ENCODE measurements at places on chromosomes 5 and 9.

GRCh38 chr5:159972538-159973362, 36.2 kb upstream of the TTC1 start:
- DNase-seq = no peak

- DNase-seq = no peak
Measured at GRCh38 chr9:79028101-79028500, 543.7 kb upstream of the TLE4 start.

DNA sequence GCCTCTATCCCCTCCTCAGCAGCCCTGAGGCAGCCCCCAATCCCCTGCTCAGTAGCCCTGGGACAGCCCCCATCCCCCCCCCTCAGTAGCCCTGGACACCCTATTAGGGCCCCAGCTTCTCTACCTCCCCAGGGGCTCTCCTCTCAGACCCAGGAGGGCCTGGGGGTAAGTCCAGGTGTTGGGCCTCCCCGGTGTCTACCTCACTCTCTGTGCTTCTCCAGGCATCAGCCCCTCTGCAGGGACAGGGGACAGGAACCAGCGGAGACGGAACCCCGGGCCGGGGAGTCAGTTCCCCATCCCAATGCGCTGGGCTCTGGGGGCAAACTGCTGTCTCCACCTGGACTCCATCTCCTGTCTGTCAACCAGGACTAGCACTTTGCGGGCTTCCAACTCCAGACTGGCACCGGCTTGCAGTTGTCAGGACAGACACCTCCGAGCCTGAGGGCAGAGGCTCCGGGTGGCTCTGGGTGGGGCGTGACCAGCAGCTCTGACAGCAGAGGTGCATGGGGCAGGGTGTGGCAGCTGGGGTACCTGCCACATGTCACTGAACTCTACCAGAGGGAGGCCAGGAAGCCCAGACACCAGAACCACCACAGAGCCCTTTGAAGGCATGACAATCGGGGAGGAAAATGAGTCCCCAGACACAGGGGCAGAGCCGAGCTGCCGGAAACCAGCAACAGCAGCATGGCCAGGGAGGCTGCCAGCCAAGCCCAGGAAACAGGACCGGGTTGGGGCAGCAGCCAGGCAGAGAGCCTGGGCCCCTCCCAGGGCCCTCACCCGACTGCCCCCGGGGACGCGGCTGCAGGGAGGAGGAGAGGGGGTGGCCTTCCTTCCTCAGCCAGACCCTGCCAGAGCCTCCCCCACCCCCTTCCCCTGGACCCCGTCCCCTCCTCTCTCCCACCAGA, 17.7 kb upstream of the UBAC1 start:
- peak; percentile 44 for DNase-seq

GRCh38 chr9:134379831-134380365, 53.6 kb downstream of the RXRA start:
- DNase-seq = no peak

DNA sequence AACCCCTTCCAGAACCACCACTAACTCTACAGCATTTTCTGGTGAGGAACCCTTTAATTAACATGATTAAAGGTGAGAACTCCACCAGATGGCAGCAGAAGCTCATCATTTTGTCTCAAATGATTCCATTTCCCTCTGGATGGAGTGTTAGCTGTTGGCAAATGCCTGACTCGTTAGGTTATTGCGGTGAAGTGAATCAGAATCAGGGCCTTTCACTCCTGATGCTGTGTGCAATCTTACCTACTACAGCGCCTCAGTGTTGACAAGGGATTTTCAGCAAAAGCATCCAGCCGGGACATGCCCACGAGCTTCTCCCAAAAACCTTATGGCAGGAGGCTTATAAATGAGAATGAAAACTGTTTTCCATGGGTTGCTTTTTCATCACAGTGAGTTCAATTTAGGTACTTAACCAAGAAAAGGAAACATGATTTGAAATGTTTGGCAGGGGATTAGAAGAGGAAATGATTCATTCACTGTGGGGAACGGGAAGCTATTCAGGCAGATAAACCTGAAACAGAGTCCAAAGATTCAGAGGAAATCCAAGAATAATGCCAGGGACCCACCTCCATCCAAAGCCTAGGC, 48.0 kb upstream of the CAST start:
- DNase-seq = peak; percentile 81

- no peak for DNase-seq
Measured at GRCh38 chr5:143564417-143564816, 160.9 kb upstream of the NR3C1 start.

DNA sequence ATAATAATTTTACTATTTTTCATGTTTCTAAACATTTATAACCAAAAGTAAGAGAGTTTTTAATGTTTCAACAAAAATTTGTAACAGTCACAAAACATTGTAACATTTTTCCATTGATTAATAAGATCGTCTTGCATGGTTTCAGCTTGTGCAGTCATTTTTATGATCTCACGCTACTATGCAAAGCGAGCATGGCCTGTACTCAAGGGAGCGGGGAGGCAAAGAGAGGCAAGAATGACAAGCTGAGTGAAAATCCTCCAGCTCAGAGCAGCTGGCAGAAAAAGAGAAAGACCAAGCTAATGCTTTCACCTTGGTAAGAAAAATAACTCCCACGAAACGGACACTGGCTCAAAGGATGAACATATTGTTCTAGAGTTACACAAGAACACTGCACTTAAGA, 90.0 kb upstream of the SV2C start:
- no peak for DNase-seq

DNA sequence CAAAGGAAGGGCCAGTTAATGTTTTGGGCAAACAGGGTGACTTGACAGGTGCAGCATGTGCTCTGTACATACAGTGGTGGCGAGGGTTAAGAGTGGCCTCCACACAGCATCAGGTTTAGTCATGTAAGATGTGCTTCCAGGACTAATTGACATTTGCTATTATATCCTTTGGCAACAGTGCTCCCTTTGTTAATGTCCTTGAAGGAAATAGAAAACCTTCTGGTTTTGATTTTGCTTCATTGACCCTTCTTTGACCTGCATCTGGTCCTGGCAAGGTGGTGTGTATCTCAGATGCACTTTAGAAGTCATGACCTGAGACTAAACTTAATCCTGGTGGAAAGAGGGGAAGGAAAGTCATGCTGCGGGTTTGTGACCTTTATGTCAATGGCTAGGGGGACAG, 440.0 kb downstream of the ENC1 start:
- DNase-seq = no peak

DNA sequence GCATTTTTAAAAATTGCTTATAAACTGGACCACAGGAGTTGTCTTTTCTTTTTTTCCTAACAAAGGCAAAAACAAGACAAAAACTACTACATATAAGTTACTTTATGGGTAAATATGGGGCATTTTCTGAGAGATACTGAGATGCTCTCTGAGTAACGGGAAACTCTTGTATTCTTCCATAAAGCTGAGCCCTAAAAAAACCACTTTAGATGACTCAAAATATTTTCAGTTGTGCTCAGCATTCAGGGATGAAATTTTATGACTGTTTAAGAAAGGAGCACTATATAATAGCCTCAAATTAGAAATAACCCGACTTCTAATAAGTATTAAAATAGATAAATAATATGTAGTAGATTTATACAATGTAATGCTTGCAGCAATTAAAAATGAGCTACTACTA, 644.5 kb downstream of the KCTD16 start:
- no peak for DNase-seq

GRCh38 chr9:102841376-102841775, 153.8 kb upstream of the CYLC2 start:
- no peak for DNase-seq

GRCh38 chr5:69485471-69485870, 7.1 kb upstream of the OCLN start:
- DNase-seq = no peak

GRCh38 chr9:129934041-129934591, 98.9 kb downstream of the USP20 start:
- no peak for DNase-seq

GRCh38 chr5:129245489-129245888, 150.9 kb downstream of the ISOC1 start:
- DNase-seq = no peak

DNA sequence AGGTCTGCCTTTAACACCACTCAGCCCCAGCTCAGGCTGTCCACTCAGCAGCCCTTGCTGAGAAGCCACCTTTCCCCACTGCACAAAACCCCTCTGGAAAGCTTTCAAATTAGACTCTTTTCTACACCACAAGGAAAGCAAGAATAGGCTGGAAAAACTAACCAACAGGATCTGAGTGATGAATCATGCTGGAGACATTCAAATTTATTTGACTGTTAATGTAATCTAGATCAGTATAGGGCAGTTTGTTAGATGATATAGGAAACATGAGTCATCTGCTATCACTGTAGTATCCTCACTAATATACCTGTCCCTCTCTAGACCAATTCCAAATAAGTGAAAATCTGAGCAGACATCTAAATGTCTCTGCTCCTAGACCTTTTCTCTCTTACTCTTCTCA, 127.8 kb upstream of the PAM start:
- no peak for DNase-seq

- no peak for DNase-seq
Measured at GRCh38 chr9:38298503-38298902, 94.0 kb upstream of the ALDH1B1 start.

GRCh38 chr5:40717281-40717680, 37.6 kb downstream of the PTGER4 start:
- DNase-seq = no peak

DNA sequence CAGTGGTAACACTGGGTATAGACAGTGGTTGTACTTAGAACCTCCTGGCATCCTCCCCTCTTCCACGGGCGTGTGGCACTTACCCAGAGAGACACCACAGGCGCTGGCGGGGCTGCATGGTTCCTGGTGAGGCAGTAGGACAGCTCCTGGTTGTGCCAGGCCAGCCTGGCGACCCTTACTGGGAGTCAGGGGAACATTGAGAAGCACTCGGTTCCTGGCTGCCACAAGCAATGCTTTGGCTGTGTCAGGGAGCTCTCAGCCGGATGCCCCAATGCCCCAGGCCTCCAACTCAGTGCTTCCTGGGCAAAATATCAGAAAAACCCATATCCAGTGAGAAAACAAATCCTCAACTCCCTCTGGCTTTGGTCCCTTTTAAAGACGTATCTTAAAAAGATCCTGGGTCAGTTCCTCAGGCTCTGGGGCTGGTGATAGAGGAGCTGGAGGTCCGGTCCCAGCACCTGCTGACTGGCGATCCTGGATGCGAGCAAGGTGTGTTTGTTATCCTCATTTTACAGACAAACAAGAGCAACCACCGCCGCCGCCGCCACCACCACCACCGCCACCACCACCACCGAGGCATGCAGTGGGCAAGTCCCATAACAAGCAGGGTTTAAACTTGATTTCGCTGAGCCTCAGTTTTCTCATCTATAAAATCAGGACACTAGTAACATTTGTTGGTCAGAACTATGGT, 4.2 kb downstream of the NKX2-5 start:
- DNase-seq = no peak

Measured in hematopoietic multipotent progenitor cell treated with erythropoietin and hydrocortisone succinate and interleukin-3 and kit ligand, for 6 days (in vitro differentiated cells).